Fibroblast of skin of scalp (primary cell): ENCODE measurements at places on chromosomes 13 and 19.

DNA sequence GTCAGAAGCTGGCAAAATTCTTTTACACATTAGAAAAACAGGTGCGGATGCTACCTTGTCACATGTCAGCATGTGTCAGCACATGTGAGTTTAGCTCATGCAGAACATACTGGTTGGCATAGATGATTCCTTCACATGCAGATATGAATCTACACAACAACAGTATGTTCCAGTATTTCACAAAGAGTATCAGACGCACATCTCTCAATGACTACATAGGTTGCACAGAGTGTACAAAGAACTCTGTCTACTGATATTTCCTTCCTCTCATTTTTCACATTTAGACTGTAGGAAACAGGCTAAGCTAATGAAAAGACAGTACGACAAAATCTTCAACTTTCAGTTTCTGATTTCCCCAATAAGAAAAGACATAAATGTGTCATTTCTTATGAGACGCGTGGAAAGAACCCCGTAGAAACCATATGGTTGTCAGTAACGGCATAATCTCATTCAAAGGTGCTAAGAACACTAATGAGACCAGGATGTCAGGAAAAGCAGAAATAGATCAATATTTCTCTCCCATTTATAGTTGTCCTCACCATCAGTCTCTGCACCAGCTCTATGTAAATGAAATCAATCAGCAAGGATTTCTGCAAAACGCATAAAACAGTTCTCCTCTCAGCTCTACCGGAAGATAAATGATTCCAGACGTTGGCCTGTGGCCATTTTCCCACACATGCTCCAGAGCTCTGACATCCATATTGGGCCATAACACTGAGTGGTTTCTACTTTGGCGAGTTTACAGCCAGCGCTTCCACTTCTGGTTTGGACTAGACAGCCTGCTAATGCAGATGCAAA lies 81.2 kb downstream of the STARD13 start:
- peak; percentile 94 for DNase-seq

GRCh38 chr19:28305513-28305912 lies 907.4 kb downstream of the UQCRFS1 start:
- no peak for DNase-seq

GRCh38 chr13:22357132-22357531 lies 686.3 kb downstream of the FGF9 start:
- DNase-seq: no peak

GRCh38 chr19:48455908-48456562 lies 661 bp downstream of the KCNJ14 start:
- DNase-seq: no peak

GRCh38 chr13:102128216-102128810 lies 273.5 kb downstream of the FGF14 start:
- DNase-seq: no peak

- peak; percentile 43 for DNase-seq
Observed at GRCh38 chr13:49502954-49503353, 7.2 kb downstream of the PHF11 start.

GRCh38 chr19:35796645-35797542 lies 15.8 kb downstream of the PRODH2 start:
- no peak for DNase-seq

DNA sequence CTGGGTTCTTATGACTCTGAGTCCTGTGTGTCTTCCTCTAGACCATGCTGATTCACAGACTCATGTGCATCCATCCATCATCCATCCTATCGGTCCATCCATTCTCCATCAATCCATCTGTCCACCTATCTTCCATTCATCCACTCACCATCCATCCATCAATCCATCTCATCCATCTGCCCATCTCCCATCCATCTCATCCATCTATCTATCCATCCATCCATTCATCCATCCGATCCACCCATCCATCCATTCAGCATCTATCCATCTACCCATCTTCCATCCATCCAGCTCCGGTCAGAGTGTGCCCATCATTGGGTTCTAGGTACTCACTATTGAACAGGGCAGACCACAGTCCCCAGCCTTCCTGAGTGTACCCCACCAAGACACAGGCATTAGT lies 75.6 kb downstream of the SLC7A1 start:
- DNase-seq: no peak

DNA sequence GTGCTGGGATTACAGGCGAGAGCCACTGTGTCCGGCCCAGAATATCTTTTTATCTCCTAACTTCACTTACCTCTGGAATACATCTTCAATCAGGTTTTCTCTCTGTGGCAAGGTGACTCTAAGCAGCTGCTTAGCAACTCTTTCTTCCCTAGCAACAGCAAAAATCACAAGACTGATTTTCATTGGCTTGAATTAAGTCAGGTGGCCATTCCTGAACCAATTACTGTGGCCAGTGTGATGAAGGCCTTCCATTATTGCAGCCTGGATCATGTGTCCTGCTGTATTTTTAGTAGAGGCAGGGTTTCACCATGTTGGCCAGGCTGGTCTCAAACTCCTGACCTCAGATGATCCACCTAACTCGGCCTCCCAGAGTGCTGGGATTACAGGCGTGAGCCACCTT lies 9.0 kb upstream of the LTBP4 start:
- DNase-seq: peak; percentile 47

DNA sequence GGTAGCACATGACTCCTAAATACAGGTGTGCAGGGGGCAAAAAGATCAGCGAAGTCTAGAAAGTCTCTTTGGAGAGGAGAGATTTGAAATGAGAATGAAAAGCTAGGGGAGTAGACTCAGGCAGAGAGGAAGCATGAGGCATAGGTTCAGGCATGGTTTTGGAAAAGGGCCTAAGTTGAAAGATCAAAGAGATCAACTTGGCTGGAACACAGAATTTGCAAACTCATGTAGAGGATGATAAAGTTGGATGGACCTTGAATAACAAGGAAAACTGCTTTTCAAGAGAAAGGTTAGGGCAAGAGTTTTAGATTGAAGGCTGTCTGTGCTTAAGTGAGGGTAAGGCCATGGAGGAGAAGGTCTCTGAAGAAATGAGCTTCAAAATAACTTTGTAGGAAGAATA lies 47.4 kb upstream of the UBAC2 start:
- DNase-seq: no peak

DNA sequence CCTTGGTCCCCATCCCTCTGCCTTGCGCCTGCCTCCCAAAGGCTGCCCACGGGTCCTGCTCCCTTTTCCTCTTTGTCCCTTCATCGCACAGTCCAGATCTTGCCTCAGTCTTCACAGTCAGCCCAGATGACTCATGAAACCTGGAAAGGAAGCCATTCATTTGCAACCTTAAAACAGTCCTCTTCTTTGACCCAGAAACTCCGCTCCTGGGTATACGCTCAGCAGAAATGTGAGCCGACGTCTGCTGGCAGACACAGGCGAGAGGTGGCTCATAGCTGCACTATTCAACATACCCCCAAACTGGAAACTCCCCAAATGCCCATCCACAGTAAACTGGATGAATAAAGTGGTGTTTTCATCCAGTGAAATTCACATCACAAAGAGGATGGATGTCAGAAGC lies 13.6 kb upstream of the PEPD start:
- DNase-seq: no peak

DNA sequence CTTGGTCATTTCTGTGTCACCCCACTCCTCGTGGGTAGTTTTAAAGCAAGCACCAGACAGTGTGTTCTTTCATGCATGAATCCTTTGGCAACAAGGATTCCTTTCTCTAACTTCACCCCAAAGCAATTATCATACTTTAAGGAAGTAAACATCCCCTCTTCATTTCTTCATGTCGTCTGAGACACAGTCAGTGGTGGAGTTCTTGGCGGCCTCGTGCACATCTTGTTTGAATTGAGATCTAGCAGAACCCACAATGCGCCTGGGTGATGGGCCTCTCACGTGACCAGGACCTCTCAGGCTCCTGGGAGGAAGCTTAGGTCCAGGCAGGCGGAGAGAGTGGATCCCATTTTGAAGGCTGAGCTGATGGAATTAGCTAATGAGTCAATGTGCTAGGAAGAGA lies 2.6 kb downstream of the ACSBG2 start:
- DNase-seq: peak; percentile 22

- DNase-seq: no peak
Observed at GRCh38 chr13:38590796-38591507, 95.9 kb upstream of the FREM2 start.

DNA sequence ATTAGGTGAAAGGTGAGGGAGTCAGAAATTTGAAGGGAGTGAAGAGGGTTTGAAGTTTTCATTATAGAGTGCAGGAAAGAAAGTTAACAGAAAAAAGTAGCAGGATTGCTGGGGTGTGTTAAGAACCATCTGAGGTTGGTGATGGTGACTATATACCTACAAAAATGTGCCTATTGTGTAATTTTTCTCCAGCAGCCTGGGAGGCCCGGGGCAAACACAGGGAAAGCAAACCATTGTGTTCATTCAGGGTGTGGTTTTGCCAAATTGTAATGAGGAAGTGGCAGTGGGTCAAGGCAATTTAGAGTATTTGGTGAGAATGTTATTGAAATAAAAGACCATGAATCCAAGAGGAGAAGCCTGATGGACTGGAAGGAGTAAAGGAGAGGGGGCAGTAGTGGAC lies 8.2 kb upstream of the SUCLA2 start:
- peak; percentile 75 for DNase-seq

- DNase-seq: no peak
Observed at GRCh38 chr13:21020176-21020575, 41.2 kb downstream of the LATS2 start.

GRCh38 chr13:102968572-102969228 lies 97.5 kb downstream of the SLC10A2 start:
- no peak for DNase-seq

DNA sequence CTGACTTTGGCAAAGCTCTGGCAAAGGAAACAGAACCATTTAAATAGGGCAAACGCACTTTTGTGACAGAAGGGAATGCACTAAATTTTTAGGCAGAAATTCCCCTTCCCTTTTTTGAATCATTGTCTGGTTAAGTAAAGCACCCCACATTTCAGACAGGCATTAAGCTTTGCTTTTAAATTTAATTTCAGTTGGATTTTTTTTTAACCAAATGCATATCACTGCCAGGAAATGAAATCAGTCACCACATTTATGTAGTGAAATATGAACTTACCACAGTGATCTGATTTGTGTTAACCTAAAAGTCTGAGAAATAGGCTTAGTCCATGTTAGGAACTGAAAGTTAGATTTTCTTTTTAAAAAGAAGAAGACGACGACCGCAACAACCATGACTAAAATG lies 10.8 kb downstream of the GPR183 start:
- peak; percentile 43 for DNase-seq

DNA sequence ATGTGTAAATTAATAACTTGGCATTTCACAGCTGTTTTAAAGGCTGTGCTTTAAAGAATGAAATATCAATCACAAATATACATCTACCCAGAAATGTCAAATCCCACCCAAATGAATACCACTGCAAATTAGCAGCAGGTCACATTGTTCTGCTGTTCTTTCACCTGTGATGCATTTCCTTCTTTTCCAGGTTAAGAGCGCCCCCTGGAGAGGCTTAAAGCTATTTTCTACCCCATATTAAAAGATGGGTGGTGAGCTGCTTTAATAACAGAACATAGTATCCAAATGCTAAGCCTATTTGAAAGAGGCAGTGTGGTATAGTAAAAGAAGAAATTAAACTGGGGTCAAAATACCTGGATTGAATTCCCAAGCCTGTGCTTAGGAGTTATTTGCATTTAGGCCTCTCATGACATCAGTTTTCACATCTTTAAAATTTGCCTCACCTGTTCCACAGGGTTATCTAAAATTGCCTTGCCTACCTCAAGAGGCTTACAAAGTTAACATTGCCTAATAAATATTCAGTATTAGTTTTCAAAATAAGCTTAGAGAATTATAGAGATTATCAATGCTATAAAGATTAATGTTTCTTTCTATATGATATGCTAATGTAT lies 396.9 kb upstream of the SLITRK5 start:
- peak; percentile 39 for DNase-seq

GRCh38 chr13:23628765-23629565 lies 58.8 kb downstream of the TNFRSF19 start:
- no peak for DNase-seq

DNA sequence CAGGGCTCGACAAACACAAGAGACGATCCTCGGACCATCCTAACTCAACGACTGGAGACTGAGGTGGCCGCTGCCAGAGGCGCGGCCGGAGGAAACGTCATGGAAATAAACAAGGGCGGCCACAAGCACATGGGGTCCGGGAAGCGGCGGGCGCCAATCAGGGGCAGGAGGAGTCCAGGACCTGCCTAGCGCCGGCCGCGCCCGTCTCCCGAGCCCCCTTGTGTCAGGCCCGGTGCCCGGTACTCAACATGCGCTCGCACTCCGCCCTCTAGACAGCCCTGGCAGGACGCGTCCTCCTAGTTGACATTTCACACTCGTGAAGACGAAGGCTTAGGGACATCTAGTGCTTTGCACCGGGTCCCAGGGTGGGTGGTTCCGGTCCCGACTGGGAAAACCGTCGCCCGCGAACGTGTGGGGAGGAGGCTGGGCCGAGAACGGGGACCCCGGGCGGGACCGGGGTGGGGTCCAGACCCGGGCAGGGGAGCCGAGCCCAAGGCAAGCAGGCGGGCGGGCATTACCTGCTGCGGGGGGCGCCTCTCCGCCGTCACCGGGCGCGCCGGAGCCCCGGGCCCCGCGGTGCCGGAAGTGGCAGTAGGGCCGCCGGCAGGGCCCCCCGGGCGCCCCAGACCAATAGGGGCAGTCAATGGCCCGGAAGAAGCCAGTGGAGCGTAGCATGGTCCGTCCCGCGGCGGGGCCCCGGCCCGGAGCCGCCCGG lies 442 bp downstream of the REXO1 start:
- DNase-seq: no peak

- DNase-seq: no peak
Observed at GRCh38 chr13:72853000-72853399, 71.1 kb downstream of the PIBF1 start.
